ENCODE measurements at places on chromosomes 5 and 9.

GRCh38 chr9:72808446-72808768, 144.4 kb downstream of the ALDH1A1 start:
- no peak for DNase-seq

DNA sequence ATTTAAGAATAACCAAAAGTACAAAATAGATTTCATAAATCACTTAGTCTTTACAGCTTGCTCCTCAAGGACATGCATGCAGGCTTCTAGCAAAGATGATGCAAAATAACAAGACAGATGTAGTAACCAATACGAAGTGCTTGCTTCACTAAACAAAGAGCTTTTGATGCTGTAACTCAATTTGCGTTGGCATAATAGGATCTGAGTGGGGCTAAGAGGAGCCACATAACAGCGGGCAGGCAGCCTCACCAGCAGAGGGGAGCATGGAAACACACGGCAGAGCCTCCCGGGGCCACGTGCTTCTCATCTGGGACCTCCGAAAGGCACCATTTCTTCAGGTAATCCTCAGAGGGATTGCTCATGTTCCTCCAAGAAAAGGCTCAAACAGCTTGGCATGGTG, 139.7 kb downstream of the C5orf15 start:
- no peak for DNase-seq

DNA sequence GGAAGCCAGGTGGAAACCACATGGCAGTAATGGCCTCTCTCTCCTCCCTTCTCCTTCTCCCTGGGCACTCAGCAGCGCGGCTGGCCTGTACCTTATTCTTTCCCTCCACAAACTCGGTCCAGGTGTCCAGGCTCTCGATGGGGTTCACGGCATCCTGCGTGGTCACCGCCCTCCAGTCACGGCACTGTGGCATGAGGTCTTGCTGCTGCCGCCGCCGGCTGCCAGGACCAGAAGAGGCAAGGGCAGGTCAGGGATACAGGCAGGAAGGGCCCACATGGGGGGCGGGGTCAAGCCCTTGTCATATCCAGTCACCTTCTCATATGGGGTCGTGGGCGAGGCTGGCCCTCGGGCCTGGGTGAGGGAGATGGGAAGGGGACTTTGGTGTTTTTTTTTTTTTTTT, 25.6 kb downstream of the FLT4 start:
- DNase-seq = no peak

DNA sequence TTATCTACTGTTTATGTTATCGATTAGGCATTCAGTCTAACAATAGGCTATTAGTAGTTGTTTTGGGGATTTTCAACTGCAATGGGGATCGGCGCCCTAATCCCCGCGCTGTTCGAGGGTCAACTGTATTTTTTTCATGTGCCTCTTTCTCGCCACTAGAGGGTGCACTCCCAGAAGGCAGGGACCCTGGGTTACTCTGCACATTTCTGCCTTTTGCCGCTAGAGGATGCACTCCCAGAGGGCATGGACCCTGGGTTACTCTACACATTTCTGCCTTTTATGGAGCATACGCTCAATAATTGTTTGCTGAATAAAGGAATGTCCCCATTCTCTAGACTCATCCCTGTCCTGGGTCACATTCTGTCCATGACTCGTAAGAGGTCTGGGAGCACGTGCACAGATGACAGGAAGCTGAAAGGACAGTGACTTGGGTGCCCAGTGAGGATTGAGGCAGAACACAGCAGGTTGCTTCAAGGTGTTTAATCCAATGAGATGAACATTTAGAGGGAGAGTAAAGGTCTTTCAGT, 27.9 kb upstream of the RECK start:
- DNase-seq = peak; percentile 57

DNA sequence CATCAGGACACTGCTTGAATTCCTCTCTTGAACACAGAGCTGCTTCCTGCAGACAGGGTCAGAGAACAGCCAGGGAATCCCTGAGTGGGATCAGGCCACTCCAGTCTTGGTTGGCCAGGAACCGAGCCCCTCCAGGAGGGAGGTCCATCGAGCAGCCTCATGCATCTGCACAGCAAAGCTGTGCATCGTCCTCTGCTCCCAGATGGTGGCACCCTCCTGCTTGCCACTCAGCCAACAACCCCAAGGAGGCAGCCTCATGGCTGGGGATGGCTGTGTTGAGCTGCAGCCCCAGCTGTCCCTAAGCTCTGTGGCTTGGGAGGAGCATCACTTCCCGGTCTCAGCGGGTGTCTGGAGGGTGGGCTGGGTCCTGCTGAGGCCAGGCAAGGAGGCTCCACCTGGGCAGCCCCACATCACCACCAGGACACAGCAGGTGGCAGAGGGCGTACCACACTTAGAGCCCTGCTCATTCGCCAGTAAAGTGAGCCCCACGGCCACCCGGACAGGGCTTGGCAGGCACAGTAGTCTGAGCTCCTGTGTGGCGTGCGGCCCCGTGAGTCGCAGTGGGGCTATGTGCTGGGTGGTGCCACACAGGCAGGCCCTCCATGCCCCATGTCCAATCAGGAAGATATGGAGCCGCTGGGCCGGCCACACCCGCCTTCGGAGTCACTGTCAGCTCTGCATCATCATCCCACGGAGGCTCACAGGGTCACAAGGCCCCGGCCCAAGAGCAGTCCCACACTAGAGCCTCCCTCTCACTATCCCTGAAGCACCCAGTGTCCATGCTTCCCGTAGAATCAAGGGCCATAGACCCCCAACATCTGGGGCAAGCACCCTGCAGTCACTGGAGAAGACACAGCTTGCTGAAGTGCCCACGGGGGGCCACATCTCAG, 11.9 kb downstream of the LPCAT1 start:
- DNase-seq = no peak

DNA sequence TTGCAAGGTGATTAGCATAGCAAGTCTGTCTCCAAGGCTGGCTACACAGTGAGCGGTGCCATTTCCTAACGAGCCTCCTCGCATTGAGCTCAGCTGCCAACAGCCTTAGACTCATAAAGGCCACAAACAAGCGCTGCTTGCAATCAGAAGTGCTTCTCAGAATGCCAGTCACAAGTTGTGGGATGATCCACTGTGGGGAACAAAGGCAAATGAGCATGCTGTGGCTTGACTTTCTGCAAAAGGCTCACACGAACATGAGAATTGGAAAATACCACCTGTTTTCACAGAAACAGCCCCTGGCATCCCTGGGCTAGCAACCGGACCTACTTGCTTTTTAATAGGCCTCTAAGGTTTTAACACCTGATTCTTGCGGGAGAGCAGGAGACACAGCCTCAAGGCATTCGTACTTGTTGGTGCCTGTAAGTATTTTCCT, 215.5 kb downstream of the FANCC start:
- no peak for DNase-seq

DNA sequence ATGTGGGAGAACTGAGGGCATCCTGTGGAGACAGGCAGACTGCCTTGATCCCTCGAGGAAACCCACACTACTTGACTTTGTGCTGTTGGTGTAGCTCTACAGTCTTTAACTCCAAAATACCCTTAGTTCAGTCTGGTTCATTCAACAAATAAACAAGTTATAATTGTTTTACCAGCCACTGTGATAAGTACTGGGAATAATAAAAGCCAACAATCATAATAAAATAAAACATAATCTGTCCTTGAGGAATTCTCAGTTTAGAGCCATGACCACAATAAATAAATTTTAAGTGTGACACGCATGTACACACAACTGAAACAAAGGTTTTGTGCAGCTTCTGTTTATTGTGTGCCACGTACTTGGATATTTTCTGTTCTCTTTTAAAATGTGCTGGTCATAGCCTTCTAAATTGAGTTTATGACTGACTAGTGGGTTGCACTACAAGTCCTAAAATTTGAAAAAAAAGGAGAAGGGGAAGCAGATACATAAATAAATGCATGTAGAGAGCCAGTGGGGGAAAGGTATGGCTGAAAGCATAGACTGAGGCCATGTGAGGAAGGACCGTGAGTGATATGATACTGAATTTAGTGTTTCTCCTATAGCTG, 6.2 kb upstream of the SCAMP1 start:
- DNase-seq = no peak

GRCh38 chr9:34638138-34638445, 505 bp upstream of the SIGMAR1 start:
- DNase-seq = no peak

DNA sequence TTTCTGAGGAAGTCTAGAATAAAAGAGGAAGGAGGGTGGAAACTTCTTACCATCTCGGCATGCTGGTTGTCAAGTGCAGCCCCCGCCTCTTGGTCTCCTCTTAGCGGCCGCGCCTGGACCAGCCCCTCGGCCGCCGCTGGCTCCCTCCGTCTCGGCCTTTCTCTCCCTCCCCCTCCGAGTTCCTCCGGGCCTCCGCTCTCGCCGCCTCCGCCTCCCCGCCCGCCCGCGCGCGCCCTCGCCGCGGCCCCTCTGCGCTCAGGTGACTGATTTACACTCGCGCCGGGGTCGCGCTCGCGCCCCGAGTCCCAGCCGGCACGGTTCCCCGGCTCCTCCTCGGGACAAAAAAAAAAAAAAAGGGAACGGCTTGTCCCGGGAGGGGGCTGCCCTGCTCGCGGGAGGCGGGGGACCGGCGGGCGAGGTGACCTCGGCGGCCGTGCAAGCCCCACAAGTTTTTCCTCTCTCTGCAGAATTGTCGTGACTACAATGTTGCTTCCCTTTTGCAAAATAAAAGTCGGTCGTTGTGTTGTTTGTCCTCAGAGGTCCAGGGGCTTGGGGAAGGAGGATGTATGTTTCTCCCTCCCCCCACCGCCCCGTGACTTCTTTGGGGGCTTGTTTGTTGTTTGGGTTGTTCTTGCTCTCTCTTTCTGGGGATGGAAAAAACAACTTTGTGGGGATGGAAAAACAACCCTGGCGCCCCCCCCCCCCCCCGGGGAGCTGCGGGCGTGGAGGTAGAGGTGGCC, at the start of gene BNC2:
Gene BNC2 (minus strand): TSS at position 75 of the 740 bp plus-strand sequence. CDS start 22 bp downstream, at position 53.
- no peak for DNase-seq

- no peak for DNase-seq
Measured at GRCh38 chr5:101929628-101930027, 366.5 kb downstream of the SLCO4C1 start.

DNA sequence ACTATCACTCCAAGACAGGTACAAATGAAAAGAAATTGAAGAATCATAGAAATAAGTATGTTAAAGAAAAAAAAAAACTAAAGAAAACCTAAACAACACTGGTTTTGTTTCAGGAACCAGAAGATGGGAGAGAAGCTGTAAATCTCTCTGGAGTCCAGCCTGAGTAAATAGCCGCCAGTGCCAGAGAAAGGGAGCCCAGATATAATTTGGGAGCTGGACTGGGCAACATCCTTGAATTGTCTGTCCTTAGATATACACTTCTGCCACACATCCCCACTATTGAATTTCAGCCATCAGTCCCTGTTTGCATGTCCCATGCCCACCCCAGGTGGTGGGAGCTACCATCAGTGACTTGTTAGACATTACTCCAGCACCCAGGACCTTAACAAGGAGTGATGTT, 979.6 kb downstream of the DTWD2 start:
- no peak for DNase-seq
